ENCODE measurements at places on chromosomes 4 and X.

GRCh38 chr4:102678695-102679335 is 82.0 kb downstream of the MANBA start:
- no peak for DNase-seq

DNA sequence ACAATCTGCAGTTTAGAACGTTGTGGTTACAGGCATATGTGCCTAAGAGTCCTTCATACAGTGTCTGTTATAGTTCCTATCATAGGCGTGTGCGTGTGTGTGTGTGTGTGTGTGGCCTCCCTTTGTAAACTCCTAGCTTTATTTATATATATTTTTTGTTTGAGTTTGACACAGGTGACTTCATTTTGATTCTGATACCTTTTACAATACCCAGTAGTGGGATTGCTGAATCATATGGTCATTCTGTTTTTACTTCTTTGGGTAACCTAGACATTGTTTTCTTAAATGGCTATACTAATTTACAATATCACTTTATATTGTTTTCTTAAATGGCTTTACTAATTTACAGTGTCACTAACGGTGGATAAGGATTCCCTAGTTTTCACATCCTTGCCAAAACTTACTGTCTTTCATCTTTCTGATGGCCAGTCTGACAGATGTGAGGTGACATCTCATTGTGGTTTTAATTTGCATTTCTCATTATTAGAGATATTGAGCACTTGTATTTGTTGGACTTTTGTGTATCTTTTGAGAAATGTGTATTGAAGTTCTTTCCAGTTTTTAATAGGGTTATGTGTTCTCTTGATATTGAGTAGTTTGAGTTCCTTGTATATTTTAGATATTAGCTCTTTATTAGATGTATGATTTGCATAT is 211.1 kb upstream of the NUDT6 start:
- no peak for DNase-seq

DNA sequence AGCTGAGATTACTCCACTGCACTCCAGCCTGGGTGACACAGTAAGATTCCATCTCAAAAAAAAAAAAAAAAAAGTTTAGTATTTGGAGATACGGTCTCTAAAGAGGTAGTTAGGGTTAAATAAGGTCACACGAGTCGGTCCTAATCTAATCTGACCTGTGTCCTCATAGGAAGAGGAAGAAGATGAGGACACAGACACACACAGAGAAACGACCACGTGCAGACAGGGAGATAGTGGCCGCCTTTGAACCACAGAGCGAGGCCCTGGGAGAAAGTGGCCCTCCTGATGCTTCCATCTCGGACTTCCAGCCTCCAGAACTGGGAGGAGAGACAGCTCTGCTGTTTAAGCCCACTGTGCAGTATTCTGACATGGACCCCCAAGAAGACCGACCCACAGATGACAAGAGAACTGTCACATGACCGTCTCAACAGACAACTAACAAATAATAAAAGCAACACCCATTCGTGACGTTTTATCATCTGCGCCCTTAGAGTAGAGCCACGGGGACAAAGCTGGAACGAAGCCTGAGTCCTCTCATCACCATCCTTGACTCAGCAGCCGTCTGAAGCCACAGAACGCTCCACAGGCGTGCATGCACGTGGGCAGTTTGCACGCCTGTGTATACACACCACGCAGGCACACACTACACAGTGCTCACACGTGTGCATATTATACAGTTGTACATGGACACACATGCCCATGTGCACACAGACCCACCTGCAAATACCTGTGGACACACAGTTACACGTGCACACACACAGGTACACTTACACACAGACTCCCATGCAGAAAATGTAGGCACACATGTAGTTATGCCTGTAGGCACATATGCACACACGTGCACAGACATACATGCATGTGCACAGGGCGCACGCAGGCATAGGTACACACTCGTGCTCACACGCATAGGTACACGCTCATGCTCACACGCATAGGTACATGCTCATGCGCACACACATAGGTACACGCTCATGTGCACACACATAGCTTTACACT is 51.7 kb downstream of the FAM53A start:
- DNase-seq = no peak

GRCh38 chr4:7831330-7831729 is 108.3 kb downstream of the AFAP1 start:
- no peak for DNase-seq

- no peak for DNase-seq
Observed at GRCh38 chr4:166838975-166839614, 395.2 kb downstream of the SPOCK3 start.

GRCh38 chr4:102169345-102169744 is 175.9 kb downstream of the SLC39A8 start:
- no peak for DNase-seq

GRCh38 chr4:14515556-14515955 is 486.7 kb upstream of the CPEB2 start:
- no peak for DNase-seq

DNA sequence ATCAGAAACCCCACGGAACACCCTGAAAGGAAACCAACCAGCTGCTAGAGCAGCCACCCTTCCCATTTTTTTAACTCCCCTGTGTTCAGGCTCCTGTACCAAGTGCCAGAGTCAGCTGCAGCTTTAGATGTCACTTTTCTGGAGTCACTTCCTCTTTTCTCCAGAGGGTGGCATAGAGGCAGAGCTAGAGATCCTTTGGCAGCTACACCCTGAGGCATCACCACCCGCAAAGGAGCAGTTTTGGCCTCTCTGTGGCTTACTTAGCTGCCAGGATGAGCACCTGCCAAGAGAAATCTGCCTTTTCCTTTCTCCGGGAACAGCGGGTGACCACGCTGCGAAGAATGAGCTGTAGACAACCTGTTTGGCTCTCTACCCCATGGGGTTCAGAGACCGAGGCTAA is 58.0 kb upstream of the CHRDL1 start:
- no peak for DNase-seq

DNA sequence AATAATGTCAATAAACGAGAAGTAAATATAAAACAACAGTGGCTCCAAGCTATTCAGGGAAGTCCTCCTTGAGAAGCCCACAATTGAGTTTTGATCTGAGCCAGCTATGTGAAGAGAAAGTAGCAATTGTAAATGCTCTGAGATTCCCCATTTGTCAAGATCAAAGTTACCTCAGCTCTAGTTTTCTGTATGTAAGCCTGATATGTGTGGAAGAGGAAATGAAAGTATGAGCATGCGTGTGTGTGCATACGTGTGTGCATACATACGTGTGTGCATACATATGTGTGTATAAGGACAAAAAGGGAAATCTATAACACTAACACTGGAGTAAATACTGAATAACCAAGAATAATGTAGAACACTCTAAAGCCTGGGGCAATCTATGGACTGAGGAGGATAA is 130.3 kb downstream of the SCFD2 start:
- DNase-seq = no peak

- no peak for DNase-seq
Observed at GRCh38 chr4:23483320-23483960, 406.4 kb downstream of the PPARGC1A start.

- DNase-seq = no peak
Observed at GRCh38 chrX:107708762-107709161, 66.8 kb downstream of the TSC22D3 start.

DNA sequence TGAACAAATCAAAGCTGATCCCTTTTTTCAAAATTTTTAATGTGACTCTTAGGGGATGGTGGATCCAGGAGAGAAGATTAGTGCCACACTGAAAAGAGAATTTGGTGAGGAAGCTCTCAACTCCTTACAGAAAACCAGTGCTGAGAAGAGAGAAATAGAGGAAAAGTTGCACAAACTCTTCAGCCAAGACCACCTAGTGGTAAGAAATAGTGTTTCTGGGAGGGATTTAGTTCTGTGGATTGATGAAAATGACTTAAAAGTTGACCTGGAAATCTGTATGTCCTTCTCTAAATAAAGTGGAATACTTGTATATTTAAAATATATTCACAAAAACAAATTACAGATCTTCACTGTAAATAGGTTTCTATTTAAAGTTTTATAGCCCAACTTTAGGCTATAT is 29.2 kb downstream of the NUDT9 start:
- DNase-seq = no peak

- DNase-seq = no peak
Observed at GRCh38 chrX:136954930-136955329, 74.4 kb upstream of the RBMX start.

GRCh38 chr4:164918956-164919355 is 42.0 kb downstream of the APELA start:
- DNase-seq = no peak

DNA sequence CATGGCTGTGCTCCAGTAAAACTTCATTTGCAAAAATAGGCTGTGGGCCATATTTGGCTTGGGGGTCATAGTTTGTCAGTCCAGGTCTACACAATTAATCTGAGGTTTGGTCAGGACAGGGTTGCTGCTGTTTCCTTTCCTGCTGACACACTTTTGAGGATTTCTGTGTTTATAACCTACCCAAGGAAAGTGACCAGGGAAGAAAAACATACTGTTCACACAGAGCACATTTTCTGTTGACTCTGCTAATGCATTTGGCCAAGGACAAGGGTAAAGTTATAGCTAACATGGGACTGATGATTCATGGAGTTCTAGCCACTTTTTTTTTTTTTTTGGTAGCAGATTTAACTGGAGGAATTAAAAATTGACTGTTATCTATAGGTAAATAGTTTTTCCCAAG is 43.9 kb upstream of the GEMIN8 start:
- no peak for DNase-seq

DNA sequence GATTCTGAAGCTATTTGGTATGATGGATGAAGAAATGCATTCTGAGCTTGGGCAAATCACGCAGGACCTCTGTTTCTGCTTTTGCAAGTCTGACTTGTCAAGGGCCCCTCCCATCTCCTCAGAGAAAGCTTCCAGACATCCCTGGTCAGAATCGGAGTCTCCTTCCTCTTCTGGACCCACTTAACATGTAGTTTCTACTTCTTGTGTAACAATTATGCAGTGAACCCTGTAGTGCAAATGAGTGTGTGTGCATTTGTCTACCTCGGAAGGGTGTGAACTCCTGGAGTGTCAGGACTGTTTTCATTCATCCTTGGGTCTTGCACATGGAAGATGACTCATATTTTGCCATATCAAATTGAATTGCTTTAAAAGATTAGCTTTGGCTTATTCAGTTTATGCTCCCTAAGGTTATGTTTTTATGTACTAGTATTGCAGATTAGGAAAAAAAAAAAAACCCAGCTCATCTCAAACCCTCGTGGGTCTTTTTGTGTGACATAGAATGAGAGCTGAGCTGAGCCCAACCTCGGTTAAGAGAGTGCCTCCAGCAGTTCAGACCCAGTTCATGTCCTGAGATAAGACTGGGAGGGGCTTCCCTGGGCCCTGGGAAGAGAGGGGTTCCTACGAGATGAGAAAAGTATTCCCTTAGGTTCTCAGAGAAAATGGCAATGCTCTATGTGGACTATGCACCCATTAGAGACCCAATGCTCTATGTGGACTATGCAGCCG is 61.1 kb upstream of the RPL34 start:
- DNase-seq = no peak
